ENCODE measurements at places on chromosomes 1 and 21. TPM values are rescaled to one million over a fixed set of nuclear protein-coding genes. Genes with fewer than 3 reads are reported as not detected.

DNA sequence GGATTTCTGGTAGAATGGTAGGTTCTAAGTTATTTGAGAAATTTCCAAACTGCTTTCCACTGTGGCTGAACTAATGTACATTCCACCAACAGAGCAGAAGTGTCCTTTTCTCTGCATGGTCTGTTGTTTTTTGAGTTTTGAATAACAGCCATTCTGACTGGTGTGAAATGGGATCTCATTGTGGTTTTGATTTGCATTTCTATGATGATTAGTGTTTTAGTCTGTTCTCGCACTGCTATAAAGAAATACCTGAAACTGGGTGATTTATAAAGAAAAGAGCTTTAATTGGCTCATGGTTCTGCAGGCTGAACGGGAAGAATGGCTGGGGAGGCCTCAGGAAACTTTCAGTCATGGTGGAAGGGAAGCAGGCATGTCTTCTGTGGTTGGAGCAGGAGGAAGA lies 80.3 kb downstream of the SDCCAG8 start:
- DNase-seq: no peak

DNA sequence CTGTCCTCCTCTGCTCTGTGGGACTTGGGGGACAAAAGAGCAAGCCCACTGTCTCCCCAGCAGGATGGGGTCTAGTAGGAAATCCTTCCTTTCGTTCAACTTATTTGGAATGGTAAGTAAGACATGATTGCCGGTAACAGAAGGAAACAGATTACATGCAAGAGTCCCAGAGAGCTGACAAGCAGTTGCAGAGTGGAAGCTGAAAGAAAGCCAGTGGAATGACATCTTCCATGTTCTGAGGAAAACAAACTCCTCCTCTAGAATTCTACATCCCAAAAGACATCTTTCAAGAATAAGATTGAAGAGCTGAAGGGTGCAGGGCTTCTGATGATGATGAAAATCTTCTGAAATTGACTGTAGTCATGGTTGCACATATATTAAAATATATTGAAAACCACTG lies 619.4 kb downstream of the KIF26B start:
- no peak for DNase-seq

GRCh38 chr1:5009376-5010065 lies 355.1 kb downstream of the AJAP1 start:
- DNase-seq: no peak

GRCh38 chr1:211229365-211229759 lies 29.8 kb upstream of the RCOR3 start:
- no peak for DNase-seq

GRCh38 chr1:75672528-75673393 lies 51.7 kb upstream of the ACADM start:
- peak; percentile 93 for DNase-seq

DNA sequence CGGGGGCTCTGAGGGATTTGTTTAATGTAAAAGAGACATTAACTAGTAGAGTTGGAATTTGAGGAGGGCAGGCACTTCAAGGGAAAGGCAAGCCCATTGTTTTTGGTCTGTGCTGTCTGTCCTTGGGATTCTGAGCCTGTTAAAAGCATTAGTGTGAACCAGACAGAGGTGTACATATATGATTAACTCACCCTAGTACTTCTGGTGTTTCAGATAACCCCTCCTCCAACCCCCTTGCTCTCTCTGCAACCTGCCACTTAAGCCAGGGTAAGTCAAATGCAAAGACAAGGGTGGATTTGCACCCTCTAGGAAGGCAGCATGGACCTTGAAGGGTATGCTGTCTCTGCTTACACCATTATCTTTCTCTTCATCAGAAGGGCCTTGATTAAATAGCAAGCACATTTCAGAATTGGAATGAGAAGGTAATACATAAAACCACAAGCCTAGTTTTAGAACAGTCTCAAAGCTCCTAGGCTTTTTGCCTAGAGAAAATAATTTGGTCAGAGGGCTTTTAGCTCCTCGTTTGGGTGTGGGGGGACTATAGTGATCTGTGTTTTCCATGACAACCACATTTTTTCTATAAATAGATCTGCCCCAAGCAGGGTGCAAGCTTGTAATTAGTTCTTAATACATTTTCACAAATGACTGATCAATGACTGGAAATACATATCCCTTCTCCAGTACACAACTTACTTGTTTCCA lies 120.7 kb upstream of the SGIP1 start:
- DNase-seq: no peak

GRCh38 chr1:28173151-28173979 lies 3.1 kb downstream of the PTAFR start:
- DNase-seq: peak; percentile 25

- DNase-seq: peak; percentile 57
These were observed 61.3 kb upstream of the ARTN start for GRCh38 chr1:43872280-43872679.

DNA sequence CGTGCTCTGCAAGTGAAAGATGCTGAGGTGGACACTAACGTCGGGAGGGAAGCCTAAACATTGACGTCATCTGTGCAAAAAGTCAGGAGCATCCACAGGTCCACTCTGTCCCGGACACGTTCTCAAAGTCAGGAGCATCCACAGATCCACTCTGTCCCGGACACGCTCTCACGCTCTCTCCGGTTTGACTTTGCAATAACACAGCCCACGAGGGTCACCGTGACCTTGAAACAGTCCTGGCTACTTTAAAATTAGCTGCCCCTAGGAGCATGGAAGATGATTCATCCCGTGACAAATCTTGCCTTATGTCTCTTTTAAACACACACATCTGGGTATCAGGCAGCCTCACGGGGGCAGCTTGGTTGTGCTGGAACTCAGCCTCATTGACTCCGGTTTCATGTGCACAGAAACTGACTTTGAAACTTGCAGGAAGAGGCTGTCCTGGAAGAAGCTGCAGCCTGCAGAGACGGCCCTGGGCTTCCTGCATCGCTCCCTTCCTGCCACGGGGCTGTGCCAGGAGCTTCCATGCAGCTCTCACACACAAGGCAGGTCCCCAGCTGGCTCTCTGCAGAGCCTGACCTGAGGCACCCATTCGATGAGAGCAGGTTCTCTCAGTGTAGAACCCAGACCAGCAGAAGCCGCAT lies 18.1 kb upstream of the COL18A1 start:
- DNase-seq: peak; percentile 39

DNA sequence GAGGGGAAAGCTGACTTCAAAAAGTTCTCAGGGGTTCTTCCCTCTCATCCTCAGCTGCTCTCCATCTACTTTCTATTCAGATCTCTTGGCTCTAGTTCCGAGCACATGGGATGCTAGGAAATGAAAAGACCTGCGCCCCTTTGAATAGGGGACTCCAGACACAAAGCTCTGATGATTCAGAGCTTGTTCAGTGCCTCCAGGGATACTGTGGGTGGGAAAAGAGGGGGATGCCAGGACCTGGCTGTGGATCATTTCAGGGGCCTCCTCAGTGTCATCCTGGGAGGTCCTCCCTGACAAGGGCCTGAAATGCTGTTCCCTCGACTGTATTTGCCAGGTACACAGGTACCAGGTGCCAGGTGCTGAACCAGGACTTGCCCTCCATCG lies 943 bp upstream of the KIAA0040 start:
- DNase-seq: peak; percentile 58

DNA sequence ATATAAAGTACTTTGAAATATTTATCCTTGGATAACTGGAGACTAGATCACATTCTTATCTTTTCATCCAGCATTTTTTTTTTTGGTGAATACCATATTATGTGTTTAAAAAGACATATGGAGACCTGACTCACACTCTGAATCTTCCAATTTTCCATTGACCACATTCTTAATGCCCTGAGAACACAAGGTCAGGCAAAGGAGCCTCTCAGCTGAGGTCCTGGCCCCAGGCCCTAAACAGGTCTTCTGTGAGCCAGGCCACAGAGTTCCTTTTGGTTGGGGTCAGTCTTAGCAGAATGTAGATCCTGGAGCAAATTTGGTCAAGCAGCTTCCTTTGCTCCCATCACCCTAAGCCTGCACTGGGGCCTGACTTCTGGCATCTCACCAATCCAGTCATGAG lies 390.1 kb upstream of the ST6GALNAC5 start:
- DNase-seq: no peak

GRCh38 chr21:29499734-29500343 lies 201.1 kb downstream of the BACH1 start:
- peak; percentile 46 for DNase-seq

- DNase-seq: no peak
These were observed 3.5 kb downstream of the ELAVL4 start for GRCh38 chr1:50112193-50112592.

- DNase-seq: peak; percentile 51
These were observed 227.7 kb upstream of the SAMSN1 start for GRCh38 chr21:14773777-14774345.

- peak; percentile 92 for DNase-seq
These were observed 110.8 kb downstream of the LACTBL1 start for GRCh38 chr1:22861764-22862440.

- no peak for DNase-seq
These were observed 55.9 kb upstream of the SPOCD1 start for GRCh38 chr1:31871703-31872102.

GRCh38 chr1:79694241-79694640 lies 687.7 kb upstream of the ADGRL4 start:
- no peak for DNase-seq

GRCh38 chr1:110214454-110215404 lies 4.6 kb downstream of the KCNC4 start:
- no peak for DNase-seq

- no peak for DNase-seq
These were observed 497.3 kb downstream of the NEGR1 start for GRCh38 chr1:71785000-71785399.

DNA sequence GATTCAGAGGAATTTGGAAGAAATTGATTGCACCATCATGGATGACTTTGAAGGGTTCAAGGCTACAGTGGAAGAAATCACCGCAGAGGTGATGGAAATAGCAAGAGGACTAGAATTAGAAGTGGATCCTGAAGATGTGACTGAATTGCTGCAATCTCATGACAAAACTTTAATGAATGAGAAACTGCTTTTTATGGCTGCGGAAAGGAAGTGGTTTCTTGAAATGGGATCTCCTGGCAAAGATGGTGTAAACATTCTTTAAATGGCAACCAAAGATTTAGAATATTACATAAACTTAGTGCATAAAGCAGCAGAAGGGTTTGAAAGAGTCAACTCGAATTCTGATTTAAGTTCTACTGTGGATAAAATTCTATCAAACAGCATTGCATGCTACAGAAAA lies 698.6 kb downstream of the PLA2G4A start:
- no peak for DNase-seq

GRCh38 chr1:180863158-180863775 lies 49.4 kb upstream of the KIAA1614 start:
- peak; percentile 61 for DNase-seq

The IRF6 gene
- total RNA-seq: 226 TPM

The SERPINC1 gene
- not detected for total RNA-seq

The INKA2 gene
- total RNA-seq: 6.0 TPM

The TMEM81 gene
- total RNA-seq: 1.6 TPM

The GSTM1 gene
- 2.6 TPM for total RNA-seq

The TNNI3K gene
- 1.3 TPM for total RNA-seq

The LHX8 gene
- total RNA-seq: not detected

The ADAM30 gene
- total RNA-seq: not detected

The POFUT2 gene
- 8.6 TPM for total RNA-seq

The TEX38 gene
- total RNA-seq: not detected

The ACTRT2 gene
- not detected for total RNA-seq

The DISC1 gene
- 0.64 TPM for total RNA-seq
